ENCODE measurements at places on chromosomes 5 and 9. TPM values are rescaled to one million over a fixed set of nuclear protein-coding genes. Genes with fewer than 3 reads are reported as not detected.

DNA sequence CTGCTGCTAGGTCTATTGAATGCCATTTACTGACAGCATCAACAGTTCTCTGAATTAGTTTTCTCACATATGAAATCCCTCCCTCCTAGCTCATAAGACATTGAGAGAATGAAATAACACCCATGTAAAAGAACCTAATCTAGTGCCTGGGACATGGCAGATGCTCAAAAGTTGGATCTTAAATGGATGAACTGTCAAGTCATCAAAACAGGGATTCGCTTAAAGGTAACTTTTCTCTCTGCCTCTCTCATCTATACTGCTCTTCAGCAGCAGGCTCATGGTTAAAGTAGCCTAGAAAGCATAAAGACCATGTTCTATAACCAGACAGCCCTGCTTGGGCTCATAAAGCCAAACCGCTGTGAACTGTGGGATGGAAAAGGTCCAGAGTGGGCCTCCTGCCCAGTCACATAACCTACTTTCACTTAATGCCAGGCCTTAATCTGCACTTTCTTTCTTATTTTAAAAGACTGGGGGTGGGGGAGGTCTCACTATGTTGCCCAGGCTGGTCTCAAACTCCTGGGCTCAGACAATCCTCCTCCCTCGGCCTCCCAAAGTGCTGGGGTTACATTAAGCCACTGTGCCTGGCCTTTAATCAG, 3.7 kb downstream of the TMEM245 start:
- no peak for ATAC-seq

DNA sequence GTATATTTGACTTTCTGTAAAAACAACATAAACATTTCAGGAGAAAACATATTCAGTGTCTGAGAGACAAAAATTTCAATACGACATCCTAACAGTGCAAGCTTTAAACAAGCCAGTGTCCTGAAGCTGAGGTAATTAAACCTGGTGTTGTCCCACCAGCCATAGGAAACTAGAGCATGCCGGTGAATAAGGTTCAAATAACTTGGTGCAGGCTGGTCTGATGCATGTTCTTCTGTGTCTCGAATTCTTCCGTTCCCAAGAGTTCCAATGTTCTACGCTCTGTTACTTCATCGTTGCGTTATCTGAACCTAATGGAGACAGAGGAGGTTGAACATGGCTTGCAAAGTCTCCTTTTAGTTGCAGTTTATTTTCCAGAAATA, 48.9 kb downstream of the ADAMTS16 start:
- no peak for ATAC-seq

- ATAC-seq: no peak
These were observed 11.8 kb downstream of the IL6ST start for GRCh38 chr5:55982957-55983381.

DNA sequence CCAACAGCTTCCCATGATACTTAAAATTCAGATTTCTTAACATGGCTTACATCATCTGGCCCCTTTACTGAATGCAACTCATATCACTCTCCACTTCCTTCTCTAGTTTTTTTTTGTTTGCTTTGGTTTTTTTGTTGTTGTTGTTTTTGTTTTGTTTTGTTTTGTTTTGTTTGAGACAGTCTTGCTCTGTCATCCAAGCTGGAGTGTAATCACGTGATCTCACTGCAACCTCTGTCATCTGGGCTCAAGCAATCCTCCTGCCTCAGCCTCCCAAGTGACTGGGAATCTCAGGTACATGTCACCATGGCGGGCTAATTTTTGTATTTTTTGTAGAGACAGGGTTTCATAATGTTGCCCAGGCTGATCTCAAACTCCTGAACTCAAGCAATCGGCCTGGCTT, 41.4 kb downstream of the CPLANE1 start:
- ATAC-seq: no peak

DNA sequence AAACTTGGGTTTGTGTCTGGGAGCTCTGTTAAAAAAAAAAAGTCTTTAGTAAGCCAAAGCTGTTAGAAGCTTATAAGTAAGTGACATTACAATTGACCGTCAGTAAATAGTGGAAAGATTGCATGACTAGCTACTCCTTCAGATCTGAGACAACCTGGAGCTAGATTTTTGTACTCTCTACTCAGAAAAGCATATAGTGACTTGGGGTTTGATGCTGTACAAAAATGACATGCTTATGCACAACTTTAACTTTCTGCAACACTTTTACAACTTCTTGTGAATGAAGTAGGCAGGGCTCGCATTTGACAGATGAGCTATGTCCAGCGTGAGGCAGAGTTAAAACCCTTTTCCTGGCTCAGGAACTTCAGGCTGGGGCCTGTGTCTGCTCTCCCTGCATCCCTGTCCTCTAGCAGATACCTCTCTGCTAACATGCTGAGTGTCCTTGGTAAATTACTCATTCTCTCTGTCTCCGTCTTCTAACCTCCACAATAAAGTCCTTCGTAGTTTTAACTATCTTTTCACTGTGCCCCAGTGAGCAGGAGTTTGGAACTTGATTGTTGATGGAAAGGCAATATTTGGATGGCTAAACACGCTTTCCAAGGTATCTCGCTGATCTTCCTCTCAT, 471 bp upstream of the GHR start:
- ATAC-seq: no peak

DNA sequence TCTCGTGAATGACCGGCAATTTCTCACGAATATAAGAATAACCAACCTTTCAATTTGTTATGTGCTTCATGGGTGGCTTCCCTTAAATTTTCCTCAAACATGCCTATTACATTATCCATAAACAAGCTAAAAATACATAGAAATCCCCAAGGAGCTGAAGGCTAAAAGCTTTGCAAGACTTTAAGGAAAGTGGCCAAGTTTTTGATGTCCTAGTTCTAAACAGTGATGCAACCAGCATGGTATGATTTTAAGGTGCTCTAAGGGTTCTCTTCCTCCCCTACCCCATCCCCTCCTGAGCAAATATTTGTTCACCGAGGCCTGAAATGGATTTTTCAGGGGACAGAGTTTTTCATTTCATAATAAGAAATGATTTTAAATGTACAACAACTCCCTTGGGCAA, 79.8 kb downstream of the RGS7BP start:
- ATAC-seq: no peak

The ENTPD2 gene
- total RNA-seq: 0.39 TPM

The SLC45A2 gene
- not detected for total RNA-seq

The ARL14EPL gene
- total RNA-seq: not detected

The IFNA21 gene
- total RNA-seq: not detected

The NDST1 gene
- 0.48 TPM for total RNA-seq

The MLANA gene
- total RNA-seq: not detected

All from activated T-helper 17 cell treated with anti-CD3 and anti-CD28 coated beads, Interleukin-2, amount 50 U/mL, for 72 hours (primary cell).